Activated CD4-positive, alpha-beta T cell treated with anti-CD3 and anti-CD28 coated beads, Interleukin-10, Interleukin-2, amounts not matched to agents 100 ng/mL and 50 ng/mL, durations not matched to agents 16 hours and 8 hours (primary cell): ENCODE measurements at places on chromosomes 2 and 18.

GRCh38 chr18:70047931-70048603, 100.4 kb upstream of the CD226 start:
- DNase-seq, result no peak

DNA sequence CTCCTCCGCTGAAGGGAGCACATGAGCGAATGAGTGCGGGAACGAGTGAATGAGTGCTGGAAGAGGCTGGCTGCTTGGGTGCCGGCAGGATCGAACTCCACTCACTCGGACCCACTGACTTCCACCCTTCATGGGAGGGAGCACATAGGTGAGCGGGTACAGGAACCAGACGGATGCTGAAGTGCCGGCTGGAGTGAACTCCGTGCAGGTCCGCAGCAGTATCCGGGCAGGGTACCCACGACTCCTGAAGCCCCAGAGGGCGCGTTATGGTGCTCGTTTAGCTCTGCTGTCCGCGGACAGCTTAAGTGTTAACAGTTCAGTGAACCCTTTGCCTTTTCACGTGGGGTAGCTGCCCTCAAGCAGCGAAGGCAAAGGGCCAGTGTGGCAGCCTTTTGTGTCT, 23.2 kb downstream of the RPRM start:
- DNase-seq, result no peak

- DNase-seq, result no peak
Observed at GRCh38 chr2:132443106-132443505, 26.5 kb downstream of the GPR39 start.

GRCh38 chr2:154425994-154426393, 272.5 kb upstream of the KCNJ3 start:
- no peak for DNase-seq

DNA sequence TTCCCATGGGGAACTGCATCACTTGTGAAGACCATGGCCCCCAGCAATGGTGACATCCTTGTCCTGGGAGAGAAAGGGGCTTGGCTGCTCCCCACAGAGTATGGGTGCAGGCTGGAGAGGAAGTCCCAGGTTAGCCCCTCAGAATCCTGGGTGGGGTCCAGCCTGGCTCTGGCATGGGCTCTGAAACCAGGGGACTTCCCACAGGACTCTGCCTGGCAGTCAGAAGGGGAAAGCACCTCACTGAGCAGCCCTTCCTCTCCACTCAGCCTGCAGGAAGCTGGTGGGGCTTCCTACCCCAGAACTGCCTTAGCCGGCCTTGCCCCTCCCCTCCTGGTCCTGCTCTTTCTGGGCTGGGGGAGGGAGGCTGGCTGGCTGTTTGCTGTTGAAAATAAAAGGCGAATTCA, 3.7 kb downstream of the NEURL3 start:
- peak; percentile 66 for DNase-seq

DNA sequence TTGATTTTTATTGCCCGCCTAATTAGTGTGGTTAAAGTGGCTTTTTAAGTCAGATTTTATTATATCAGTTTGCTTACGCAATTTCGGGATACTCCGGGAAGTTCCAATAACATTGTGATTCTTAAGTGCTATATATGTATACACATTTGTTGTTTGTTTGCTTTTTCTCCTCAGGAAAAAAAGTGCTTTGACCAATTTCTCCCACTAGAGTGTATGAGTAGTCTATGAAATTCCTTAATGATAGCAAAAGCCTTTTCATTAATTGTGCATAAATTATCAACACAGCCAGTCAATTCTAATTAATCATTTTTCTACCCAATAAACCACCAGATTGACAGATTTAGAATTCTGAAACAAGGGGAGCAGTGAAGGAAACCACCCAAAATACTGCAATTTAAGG, 172.2 kb downstream of the DPP10 start:
- no peak for DNase-seq

GRCh38 chr2:71547616-71548285, 94.4 kb downstream of the DYSF start:
- no peak for DNase-seq

DNA sequence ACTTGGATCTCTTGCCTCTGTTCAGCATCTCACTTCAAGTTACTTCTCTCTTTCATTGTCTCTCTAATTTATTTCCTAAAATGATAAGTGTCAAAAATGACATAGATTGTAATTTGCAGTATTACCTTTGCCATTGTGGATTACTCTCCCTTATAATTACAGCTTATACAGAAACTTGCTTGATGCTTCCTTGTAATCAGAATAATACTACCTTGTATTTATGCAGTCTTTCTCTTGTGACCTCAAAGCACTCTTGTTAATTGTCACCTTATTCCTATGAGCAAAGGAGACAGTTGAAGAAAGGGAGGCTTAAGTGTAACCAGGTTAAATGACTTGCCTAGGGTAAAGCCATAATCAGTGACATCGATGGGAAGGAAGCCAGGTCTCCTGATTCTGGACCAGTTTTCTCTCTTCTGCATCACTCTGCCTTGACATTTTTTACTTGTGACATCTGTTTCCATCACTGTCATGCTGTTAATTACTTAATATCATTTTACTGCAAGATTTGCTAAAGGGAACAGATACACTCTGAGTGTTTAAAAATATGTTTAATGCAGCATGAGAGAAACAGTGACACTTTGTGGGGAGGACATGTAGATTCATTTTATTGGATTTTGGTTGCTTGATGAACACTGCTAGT, 388.6 kb downstream of the PARD3B start:
- DNase-seq, result no peak

DNA sequence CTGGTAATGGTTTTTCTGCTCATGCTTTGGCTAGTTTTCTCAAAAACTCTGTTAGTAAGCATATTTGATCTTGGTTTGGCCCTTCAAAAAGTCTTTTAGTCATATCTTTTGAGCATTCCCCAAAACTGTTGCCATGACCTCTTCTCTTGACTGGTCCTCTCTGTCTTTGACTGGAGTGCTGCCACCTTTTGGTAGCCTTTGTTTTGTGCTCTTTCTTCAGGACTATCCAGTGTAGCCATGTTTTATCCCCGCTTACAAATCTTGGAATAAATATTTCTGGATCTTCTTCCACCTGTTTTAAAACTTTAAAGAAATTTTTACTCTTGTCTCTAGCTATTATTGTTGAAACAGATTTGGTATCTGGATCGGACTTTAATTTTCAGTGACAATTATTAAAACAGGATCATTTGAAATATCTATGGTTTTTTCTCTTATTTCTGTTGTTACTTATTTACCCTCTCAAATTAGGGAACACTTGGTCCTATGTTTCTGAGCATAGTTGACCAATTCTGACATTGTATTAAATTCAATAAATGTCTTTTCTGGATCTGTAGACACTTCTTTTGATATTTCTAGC, 965 bp upstream of the ELOA2 start:
- no peak for DNase-seq

DNA sequence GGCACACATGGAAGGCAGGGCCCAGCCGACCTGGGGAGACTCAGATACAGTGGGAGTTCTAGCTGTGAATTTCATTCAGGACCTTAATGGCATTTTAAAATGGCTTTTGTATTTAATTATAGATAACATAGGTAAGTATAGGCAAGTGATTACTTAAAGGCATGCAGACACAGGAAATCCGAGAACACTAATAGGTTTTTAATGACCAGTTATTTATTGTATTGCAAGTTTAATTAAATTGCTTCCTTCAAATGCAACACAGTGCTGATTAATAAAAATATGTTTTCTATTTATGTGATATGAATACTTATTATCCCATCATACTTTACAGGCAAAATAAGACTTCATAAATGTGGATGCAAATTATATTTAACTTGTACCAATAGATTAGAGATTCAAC, 19.7 kb upstream of the SH3RF3 start:
- no peak for DNase-seq

- DNase-seq, result no peak
Observed at GRCh38 chr2:208556983-208557484, 150.4 kb downstream of the PTH2R start.

- no peak for DNase-seq
Observed at GRCh38 chr2:71347517-71347916, 15.9 kb downstream of the ZNF638 start.

GRCh38 chr18:71105994-71106546, 817.2 kb downstream of the SOCS6 start:
- no peak for DNase-seq

DNA sequence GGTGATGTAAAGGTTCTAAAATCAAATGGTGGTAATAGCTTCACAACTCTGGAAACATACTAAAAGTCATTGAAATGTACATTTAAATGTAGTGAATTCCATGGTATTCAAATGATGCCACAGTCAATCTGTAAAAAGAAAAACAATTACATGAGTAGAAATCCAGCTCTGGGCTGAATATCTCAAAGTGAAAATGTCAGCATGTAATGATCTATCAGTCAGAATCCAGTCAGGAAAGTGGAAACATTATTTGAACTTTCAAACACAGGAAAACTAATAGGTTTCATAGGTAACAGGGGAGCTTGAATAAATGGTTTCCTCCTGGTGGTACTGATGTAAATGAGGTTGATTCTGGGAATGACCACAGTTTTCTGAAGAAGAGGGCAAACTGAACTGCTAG, 186.4 kb downstream of the CDH7 start:
- no peak for DNase-seq

- DNase-seq, result peak; percentile 50
Observed at GRCh38 chr2:10659898-10660568, 29.7 kb downstream of the NOL10 start.

- no peak for DNase-seq
Observed at GRCh38 chr2:208285853-208286252, 19.8 kb downstream of the PIKFYVE start.

- no peak for DNase-seq
Observed at GRCh38 chr2:143125717-143126116, 3.5 kb upstream of the ARHGAP15 start.

GRCh38 chr2:235005023-235005422, 53.2 kb downstream of the SH3BP4 start:
- no peak for DNase-seq

- no peak for DNase-seq
Observed at GRCh38 chr2:121524685-121525425, 5.8 kb upstream of the RNU4ATAC start.

DNA sequence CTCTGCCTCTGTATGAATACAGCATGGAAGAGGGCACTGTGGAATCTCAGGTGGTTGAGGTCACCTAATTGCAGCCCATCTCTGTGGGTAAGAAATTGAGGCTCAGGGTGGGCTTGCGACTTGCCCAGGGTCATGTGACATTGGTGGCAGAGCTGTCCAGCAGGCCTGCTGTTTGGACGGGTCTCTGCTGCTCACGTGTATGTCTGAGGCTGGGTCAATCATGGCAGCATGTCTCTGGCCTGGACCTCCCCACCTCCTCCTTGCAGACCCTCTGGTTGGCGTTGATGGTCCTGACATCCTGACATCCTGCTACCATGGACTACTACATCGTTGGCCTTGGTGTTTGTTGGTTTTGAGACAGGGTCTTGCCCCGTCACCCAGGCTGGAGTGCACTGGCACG, 64.3 kb upstream of the HPCAL1 start:
- DNase-seq, result no peak

- DNase-seq, result no peak
Observed at GRCh38 chr2:42250925-42251324, 81.8 kb downstream of the EML4 start.

DNA sequence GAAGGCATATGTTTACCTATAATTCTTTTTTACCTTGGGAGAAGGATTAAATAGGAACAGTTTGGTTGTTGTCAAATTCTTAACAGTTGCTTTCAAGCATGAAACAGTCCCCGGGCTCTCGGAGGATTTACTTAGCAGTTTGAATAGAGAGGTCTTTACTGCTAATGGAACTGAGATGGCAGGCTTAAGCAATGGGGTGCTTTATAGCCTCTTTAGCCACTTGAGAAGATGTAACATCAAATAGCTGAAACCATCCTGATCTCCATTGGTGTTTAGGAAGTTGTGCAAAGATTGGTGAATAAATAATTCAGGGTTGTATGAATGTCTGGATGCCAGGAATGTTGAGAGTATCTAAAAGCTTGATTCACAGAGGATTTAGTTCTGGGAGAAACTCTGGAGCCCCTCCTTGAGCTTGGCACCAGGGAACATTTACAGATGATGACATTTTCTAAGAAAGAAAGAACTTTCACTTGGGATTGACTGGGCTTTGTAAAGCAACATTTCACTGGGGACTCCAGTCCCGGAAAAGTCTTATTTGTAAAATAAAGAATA, 51.9 kb downstream of the PTPRM start:
- no peak for DNase-seq

- DNase-seq, result no peak
Observed at GRCh38 chr2:172177996-172178395, 75.3 kb upstream of the DLX2 start.

DNA sequence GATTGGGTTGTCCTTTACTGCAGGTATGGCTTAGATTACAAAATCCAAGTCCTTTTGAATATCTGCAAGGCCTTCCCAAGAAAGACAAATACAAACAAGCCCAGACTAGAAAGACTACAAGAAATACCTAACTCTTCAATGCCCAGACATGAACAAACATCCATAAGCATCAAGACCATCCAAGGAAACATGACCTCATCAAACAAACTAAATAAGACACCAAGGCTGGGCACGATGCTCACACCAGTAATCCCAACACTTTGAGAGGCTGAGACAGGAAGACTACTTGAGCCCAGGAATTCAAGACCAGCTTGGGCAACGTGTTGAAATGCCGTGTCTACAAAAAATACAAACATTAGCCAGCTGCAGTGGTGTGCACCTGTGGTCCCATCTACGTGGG, 31.7 kb downstream of the MAP4K3 start:
- DNase-seq, result no peak

DNA sequence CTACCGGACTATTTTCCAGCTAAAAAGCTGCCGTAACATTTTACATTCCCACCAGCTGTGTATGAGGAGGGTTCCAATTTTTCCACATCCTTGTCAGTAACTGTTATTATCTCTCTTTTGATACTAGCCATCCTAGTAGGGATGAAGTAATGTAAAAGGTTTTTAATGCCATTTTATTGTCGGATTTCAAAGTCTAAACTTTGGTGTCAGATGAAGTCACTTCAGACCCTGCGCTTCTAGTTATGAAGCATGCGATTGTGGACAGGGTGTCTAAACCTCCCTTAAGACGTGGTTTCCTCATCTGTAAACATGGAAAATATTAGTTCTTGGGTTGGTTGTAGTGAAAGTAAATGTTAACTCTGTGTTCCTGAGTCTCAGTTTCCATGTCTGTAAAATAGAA, 4.7 kb downstream of the DGKD start:
- DNase-seq, result no peak

GRCh38 chr2:140893685-140894084, 1237.1 kb downstream of the LRP1B start:
- DNase-seq, result peak; percentile 17

DNA sequence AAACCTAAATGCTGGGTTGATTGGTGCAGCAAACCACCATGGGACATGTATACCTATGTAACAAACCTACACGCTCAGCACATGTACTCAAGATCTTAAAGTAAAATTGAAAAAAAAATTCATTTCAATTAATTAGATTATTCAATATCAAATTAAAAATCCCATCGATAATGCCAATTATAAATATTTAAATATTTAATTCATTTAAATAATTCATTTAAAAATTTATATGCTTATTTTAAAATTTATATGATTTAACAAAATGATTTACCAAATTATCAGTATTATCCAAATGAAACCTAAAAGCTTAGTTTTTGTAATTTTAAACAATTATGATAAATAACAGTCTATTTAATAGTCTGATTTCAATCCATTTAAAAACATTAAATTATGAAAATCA, 560.4 kb downstream of the NUP35 start:
- no peak for DNase-seq
